ENCODE measurements at places on chromosomes 7 and 10. TPM values are rescaled to one million over a fixed set of nuclear protein-coding genes. Genes with fewer than 3 reads are reported as not detected.

DNA sequence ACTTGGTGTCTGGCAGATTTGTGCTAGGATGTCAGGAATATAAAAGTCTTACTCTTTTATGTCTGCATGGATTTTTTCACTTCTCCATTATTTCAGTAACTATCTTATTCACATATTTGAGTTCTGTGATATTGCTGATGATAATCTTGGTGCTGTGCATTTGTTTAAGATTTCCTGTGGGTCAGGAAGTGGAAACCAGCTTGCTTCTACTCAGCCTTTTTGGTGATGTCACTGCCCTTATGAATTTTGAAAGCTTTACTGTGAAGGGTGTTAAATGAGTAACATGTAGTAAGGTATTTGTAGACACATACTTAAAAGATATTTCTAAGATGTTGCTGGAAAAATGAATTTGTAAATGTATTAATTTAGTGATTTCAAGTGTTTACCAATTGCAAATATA lies 69.5 kb upstream of the VOPP1 start:
- DNase-seq = no peak

DNA sequence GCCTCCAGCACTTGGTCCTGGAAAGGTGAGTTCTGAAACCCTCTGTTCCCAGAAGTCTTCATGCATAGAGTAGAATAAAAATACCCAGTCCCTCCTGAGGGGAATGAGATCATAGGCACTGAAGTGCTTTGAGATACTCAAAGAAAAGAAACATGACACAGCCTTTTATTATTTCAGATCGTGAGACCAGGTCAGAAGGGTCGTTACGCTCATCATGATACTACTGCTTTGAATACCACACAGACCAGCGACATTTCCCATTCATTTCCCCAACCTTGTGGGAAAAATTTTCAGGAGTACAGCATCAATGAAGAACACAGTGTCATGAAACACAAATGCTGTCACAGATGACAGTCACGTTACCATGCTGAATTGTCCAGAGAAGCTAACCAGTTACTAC lies 15.0 kb downstream of the CLRN3 start:
- no peak for DNase-seq

DNA sequence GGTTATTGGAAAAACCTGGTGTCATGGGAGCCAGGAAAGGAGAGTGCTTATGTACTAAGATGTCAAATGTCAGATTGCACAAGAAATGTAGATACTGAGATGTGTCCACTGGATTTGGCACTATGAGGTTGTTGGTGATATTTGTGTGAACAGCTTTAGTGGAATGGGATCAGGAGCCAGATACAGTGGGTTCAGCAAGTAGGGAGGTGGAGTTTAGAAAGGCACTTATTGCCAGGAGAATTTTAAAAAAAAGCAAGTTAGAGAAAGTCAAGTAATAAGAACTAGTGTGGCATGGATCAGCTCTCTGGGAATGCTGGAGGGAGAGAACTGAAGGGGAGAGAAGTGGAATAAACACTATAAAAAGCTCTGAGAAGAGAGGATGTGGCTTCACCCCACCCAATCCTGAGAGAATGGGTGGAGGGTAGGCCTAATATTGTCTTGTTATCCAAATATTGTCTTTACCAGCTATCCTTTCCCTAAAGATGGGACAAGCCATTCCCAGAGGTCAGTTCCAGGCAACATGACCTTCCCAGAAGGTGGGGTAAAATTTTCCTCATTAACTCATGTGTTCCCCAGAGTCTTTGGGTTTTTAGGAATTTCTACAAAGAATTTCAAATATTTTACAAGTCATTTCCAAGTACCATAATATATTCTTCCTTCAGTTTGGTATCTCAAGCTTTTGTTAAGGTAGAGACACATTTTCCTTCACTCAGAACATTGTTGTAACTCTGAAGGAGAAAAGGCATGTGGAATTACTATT lies 42.3 kb downstream of the ENTPD1 start:
- DNase-seq = no peak

The RASA4B gene
- 30.8 TPM for total RNA-seq

The PCLO gene
- total RNA-seq = 5.5 TPM

GRCh38 chr10:70321897-70322890 lies 38.4 kb upstream of the NPFFR1 start:
- no peak for DNase-seq

Data from mucosa of descending colon (tissue), 3 donors.